Stimulated activated CD8-positive, alpha-beta memory T cell treated with anti-CD3 and anti-CD28 coated beads, Interleukin-4, amount 100 ng/mL, for 1 hour (primary cell): ENCODE measurements at places on chromosomes 1 and 21.
A peak's percentile ranks its signal among the peaks of the same experiment; 100 is the strongest.

DNA sequence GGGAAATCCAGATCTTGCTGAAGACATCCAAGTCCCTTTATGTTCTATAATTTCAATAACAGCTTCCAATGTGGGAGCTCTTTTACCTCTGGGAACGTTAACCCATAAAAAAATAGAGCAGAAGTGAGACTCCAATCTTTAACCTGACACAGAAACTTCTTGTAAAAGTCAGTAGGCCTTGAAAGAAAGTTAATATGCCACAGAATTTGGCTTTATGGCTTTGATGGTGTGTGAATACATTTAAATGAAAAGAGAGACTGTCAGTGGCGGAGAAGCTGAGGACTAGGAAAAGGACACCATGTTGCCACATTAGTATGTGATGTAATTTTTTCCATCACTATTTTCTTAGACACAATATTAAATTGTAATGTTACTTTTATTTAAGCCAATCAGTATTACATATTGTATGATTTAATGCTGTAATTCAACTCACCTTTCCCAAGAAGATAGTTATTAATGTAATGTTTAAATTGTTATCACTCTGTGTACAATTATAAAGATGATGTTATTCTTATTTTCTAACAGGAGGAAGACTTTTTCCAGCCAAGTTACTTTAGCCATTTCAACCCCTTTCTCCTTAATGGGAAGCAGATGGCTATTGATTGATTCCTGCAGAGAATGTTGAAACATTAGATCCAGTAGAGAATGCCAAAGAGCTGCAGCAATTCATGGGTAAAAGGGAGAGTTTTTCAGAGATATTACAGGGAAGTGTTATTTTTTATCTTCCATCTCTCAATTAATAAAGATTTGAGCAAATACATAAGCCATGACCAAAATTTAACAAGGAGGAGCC, 17.5 kb upstream of the CLDN8 start:
- DNase-seq: no peak

- DNase-seq: no peak
These were observed 518.7 kb downstream of the PTPRC start for GRCh38 chr1:199157494-199157893.

- DNase-seq: no peak
These were observed 101.1 kb upstream of the ZC3H11B start for GRCh38 chr1:219713981-219714381.

GRCh38 chr1:61742620-61743430, 545 bp downstream of the PATJ start:
- DNase-seq: no peak

DNA sequence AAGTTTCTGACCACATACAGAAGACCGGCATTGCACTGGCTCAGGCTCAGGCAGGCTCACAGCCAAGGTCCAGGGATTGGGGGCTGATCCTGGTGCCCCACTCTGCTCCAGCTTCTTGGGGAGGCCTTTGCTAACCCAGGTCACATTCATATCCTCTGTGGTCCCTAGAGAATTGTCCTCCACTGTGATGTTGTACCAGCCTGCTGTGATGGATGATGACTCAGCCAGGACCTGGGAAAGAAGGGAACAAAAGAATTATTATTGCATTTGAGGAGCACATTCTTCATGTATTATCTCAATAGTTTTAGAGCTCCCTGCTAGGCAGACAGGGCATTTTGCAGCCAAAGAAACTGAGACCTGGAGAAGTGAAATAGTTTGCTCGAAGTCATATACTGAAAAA, 114.3 kb upstream of the ETV3 start:
- DNase-seq: no peak

GRCh38 chr1:26168410-26169197, at the start of gene C1orf232:
Gene C1orf232 (minus strand): TSS chr1:26168963. CDS start chr1:26168499, 464 bp downstream.
- DNase-seq: no peak

DNA sequence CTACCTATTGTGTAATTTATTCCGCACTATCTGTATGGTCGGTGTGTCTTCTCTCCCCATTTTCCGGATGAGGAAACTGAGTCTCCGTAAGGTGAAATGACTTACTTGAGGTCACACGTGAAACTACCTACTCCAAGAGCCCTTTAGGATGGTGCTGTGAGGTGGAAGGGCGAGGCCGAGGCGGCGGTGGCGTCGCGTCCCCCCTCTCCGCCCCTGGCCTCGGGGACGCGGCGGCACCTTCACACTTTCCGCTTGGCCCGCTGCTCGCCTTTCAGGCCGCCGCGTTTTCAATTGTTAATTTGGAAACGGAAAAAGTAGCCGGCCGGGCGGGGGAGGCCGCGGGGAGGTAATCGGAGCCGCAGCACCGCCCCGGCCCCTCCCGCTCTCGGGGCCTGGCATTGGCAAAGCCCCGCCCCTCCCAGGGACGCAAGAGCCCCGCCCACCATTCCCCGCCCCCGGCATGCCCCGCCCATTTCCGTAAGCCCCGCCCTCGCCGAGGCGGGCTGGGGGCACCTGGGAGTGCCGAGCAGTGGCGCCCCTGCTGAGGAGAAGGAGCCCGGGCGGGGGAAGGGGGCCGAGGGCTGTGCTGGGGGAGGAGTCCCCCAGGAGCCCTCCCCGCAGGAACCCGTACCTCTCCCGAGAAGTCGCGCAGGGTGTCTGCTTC, 18.6 kb downstream of the KCNQ4 start:
- DNase-seq: peak; percentile 57

DNA sequence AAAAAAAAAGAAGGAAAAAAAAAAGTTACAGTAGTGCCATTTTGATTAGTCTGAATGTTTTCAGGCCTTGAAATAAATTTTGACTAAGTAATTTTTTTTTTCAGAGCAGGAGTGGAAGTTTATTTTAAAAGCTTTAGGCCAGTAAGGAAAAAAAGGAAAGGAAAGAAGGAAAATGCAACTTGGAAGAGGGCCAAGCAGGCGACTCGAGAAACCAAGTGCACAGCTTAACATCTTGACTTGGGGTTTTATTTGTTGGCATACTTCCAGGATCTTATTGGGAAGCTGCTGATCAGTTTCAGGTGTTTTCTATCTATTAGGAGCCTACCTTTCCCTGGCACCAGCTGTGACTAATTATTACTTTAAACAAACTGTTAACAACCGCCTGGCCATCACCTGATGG, 41.7 kb downstream of the ATF3 start:
- no peak for DNase-seq

GRCh38 chr1:239739375-239739774, 352.3 kb upstream of the FMN2 start:
- DNase-seq: no peak

DNA sequence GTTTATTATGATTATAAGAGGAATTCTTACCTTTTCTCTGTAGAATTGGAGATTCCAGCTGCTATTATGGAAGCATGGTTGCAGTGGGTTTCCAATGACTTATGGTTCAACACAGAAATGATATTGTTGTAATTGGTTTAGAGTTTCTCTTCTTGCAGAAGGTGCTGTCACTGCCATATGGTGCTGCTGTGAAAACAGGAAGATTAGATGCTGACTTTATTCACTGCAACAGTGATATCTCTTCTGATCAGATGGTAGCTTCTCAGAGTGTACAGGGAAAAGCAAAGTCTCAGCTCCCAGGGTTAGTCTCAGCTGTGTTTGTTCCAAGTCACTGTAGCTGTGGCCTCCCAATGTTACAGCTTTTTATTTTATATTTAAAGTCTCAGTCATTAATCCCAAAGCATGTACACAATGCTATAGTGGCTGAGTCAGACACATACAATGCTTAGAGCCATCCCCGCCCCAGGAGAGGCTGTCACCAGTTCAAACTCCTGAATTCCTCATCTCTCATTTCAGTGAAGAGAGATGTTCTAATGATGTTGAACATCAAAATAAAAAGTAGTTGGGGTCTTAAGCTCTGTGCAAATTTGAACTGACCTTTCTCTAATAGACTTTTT, 42.7 kb upstream of the RGS2 start:
- DNase-seq: no peak

DNA sequence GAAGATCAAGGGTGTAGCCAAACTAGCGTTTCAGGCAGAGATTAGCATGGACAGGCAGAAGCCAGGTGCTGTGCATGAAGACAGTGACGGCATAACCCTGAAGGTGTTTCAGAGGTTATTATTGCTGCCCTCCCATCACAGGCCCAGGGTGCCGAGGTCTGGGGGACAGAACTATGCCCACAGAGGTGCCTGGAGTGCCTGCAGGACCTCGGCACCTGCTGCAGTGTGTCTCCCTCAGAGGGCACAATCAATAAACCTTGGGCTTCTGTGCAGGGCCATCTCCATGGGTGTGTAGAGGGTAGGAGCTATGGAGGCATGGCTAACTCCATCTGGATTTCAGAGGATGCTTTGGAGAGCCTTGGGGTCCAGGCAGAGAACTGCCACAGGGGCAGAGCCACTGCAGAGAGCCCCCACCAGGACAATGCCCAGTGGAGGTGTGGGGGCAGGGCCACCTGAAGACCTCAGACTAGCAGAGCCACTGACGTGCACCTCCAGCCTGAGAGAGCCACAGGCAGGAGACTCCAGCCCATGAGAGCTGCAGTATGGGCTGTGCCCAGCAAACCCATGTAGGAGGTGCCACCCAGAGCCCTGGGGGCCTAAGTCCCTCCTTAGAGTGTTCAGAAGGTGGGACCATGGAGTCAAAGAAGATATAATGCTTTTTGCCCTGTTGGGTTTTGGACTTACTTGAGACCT, 5.7 kb upstream of the ABCG1 start:
- no peak for DNase-seq

- DNase-seq: no peak
These were observed 11.6 kb downstream of the CAMK2N1 start for GRCh38 chr1:20474333-20474975.

- no peak for DNase-seq
These were observed 7.8 kb downstream of the NUAK2 start for GRCh38 chr1:205313563-205314308.

DNA sequence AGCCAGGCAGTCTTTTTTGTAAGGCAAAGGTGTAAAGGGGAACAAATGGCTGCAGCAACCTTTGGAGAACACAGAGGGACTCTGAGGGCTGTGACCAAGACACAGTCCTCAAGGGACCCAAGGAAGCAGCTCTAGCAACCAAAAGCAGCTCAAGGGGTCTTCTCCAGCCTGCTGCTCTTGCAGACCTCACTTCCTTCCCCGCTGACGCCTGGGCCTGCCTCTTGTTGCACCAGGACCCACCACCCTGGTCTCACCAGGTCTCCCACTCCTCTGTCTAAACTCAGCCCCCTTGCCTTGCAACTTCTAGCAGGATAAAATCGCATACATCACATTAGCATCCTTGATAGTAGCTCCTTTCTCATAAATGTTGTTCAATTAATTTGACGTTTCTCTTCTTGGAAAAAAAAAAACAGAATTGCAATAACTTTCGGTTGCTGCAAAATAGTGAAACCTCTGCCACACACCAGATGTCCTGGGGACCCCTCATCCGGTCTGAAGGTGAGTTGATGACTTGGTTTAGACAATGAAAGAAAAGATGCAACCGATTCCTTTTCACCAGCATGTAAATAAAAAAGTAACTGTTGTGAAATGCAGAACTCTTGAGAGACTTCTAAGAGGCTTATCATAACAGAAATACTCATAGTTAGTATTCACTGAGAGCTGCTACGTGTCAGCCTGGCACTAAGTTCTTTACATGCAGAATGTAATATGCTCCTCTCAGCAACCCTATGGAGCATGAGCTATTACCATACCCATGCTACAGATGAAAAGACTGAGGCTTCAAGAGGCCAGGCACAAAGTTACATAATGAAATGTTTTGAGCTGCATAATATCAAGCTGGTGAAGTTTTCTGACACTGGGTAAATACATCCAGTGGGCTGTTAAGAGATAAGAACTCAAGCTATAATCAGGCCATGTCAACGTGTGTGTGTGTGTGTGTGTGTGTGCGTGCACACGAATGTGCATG, 58.5 kb downstream of the UMODL1 start:
- DNase-seq: no peak

DNA sequence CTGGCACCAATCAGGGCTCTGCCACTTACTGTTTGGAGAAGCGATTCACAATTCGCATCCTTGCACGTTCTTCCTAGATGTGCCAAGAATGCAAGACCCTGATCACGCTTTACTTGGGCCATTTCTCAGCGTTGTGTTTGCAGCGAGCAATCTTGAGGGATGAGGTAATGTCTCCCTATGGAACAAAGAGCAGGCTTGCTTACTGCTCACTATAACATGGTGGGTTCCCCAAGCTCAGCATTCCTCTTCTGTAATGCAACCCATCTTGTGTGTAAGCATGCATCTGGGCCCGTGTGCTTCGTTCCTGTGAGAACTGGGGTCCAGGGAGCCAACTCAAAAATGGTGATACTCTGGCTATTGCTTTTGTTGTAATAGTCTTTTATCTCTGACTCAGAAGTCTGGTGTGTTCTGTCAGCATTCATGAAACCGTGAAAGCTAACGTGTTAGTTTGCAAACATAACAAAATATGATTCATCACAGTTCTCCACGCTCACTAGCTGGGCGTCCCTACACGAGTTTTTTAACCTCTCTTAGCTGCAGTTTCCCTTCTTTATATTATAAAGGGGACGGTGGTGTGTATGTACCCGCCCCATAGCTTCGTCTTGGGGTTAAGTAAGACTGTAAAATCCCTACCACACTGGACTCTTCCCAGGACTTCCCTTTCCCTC, 33.3 kb downstream of the DNTTIP2 start:
- DNase-seq: no peak

- DNase-seq: no peak
These were observed 26.5 kb downstream of the HMGCS2 start for GRCh38 chr1:119742202-119742601.

- DNase-seq: no peak
These were observed 10.1 kb upstream of the PROK1 start for GRCh38 chr1:110440877-110441276.

DNA sequence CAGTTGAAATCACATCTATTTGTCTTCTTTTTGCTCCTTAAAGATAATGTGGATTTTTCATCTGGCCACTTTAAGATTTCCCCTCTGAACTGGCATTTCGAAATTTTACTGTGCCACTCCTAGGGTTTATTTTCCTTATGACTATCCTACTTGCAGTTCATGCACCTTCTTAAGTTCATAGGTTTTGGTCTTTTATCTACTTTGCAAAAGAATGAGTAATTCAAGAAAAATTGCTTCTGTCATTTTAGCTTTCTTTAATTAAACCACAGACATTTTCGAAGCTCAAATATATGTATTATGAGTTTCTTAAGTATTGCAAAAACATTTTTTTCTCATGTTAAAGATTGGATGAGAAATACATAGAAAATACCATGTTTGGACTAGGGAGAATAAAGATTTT, 1244.8 kb upstream of the TMPRSS15 start:
- no peak for DNase-seq

DNA sequence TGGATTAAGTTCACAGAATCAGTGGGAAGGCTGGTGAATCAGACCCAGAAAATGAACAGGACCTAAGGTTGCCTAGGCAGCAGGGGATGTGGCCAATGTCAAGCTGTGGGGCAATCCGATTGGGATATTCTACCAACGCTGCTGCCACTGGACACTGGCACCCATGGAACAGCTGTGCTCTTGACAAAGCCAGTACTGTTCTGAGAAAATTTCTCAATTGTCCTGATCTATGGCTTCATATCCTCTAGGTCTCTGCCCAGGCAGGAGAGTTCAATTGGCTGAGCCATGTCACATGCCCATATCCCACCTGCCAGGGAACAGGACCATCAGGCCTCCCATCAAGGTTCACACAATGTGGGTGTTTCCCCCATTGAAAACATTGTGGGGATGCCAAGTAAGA, 6.2 kb downstream of the TACSTD2 start:
- DNase-seq: no peak

- no peak for DNase-seq
These were observed 2.4 kb downstream of the ELF3 start for GRCh38 chr1:202012544-202013478.

- no peak for DNase-seq
These were observed 108.0 kb upstream of the ADAR start for GRCh38 chr1:154716011-154716410.
